ENCODE measurements at places on chromosomes 12 and 14.

- DNase-seq = no peak
Observed at GRCh38 chr12:75690296-75690955, 179.0 kb upstream of the KRR1 start.

GRCh38 chr14:104875811-104876210, 10.7 kb downstream of the CEP170B start:
- no peak for DNase-seq

DNA sequence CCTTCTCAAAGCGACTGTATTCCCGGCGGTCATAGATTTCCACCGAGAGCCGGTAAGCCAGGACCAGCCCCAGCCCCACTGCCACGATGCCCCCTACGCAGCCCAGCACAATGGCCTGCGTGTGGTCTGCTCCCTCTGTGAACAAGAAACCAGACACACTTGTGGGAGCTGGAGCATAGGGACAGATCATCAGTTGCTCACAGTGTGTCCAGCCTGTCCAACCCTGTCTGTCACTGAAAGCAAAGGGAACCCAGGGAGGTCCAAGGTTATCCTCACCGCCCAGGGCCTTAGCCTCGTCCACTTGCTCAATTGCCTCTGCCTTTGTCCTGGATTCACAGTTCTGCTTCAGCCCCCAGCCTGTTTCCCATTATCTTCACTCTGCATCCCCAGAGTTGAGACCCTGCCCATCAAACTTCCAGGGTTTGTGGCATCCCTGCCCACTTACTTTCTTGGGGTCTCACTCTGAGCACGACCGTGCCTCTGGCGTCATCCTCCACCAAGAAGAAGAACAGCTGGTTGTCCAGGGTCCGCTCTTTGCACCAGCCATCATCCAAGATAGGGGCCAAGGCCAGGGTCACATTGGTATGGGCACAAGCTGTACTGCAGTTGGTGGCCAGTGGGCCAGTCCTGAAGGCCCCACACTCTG, 11.3 kb upstream of the CSAD start:
- DNase-seq = no peak

GRCh38 chr14:101503431-101504095, 57.7 kb upstream of the DIO3 start:
- DNase-seq = no peak

DNA sequence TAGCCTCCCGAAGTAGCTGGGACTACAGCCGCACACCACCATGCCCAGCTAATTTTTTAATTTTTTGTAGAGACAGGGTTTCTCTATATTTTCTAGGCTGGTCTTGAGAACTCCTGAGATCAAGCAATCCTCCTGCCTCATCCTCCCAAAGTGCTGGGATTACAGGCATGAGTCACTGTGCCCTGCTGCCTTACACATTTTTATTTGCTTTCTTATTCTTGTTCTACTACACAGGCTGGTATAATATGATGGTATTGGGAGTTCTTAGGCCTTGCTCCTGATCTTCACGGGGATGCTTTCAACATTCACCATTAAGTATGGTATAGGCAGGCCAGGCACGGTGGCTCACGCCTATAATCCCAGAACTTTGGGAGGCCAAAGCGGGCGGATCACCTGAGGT, 21.2 kb downstream of the DGLUCY start:
- no peak for DNase-seq

DNA sequence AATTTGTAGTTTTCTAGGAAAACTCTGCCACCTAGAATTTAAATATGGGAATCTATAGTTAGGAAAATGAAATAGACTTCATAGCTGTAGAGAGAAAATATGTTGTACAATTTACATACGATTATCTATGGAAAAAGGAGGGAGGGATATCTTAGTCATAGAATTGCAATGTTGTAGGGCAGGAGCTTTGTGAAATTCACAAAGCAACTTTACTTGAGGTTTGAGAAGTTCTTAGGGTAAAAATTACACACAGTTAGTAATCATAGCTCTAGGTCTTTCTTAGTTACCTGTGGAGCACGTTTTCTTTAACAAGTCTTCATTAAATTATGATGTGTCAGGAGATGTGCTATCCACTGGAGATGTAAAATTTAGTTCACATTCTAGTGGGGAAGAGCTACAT, 61.4 kb upstream of the DBX2 start:
- no peak for DNase-seq

GRCh38 chr12:112932485-112933128, 5.7 kb upstream of the OAS3 start:
- no peak for DNase-seq

GRCh38 chr14:41950428-41951151, 343.9 kb downstream of the LRFN5 start:
- DNase-seq = no peak

GRCh38 chr12:47237751-47238211, 158.0 kb upstream of the AMIGO2 start:
- no peak for DNase-seq

- DNase-seq = no peak
Observed at GRCh38 chr14:84217066-84217465, 1312.9 kb upstream of the FLRT2 start.

DNA sequence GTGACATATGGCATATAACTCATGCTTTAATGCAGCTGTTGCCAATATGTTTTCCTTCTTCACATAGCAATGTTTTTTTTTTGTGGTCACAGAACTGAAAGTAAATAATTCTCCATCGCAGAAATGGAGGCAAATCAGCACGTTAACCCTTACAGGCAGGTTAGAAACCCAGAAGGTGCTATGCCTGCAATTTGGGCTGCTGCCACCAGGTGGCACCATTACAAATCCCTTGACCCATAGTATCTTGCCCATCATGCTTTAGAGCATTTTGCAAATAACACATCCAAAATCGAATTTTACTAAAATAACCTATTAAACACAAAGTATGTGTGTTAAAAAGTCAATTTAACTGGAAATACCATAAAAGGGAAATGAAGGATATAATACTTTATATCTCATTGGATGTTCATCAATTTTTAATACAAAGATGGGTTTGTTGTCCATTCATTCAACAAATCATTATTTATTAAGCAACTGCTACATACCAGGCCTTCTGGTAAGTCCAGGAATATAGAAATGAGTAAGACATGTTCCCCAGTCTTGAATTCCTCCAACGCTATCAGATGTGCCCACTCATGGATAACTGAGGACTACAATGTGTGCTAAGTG, 340.1 kb downstream of the GLT1D1 start:
- no peak for DNase-seq

DNA sequence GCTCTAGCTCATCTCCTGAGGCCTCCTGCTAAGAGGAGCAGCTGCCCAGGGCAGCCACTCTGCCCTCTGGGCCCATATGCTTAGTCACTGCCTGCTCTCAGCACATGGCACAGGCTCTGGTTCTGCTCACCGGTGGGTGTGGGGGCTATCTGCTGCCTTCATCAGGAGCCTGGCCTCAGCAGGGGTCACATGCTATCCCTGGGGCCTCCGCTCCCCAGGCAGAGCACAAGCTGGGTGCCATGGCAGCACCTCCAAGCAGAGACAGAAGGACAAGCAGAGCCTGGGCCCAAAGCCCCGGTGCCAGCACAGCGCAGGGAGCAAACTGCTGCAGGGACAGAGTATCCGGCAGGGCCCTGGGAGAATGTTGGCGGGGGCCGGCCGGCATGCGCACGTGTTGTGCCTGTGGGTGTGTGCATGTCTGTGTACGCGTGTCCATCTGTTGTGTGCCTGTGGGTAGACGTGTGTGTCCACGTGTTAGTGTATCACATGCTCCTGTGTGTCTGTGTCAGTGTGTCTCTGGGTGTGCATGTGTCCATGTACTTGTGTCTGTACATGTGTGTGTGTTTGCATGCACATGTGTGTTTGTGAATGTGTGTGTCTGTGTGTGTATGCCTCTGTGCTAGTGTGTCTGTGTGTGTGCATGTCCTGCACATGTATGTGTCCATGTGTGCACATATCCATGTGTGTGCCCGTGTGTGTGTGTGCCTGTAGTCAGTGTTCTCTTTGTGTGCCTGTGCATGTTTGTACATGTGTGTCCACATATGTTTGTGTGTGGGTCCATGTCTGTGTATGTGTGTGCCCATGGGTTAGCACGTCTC, 326.9 kb downstream of the TMEM121 start:
- no peak for DNase-seq

DNA sequence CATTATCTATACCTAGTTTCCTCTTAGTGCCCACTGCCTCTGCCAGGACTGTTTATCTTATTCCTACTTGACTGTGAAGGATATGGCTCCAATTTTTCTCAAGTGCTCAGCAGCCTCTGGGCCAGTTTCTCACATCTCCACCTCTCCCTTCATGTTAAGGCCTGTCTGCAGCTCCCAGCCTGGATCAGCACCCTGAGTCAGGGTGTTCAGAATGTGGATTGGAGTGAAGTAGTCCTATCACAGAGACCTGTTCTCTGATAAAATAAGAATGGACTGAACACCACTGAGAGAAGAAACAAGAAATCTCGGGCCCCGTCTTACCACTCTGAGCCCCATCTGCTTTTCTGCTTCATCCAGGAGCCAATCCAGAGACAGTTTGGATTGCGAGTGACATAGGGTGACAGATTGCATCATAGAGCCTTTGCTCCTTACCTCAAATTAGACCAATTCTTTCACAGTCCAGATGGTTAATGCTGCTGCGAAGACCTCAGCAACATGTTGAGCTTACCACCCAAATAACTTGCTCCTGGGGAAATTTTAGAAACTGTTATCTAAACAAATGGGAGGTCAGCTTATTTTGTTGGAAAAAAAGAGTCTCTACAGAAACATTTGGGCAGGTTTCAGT, 473.1 kb downstream of the PDZRN4 start:
- DNase-seq = no peak

DNA sequence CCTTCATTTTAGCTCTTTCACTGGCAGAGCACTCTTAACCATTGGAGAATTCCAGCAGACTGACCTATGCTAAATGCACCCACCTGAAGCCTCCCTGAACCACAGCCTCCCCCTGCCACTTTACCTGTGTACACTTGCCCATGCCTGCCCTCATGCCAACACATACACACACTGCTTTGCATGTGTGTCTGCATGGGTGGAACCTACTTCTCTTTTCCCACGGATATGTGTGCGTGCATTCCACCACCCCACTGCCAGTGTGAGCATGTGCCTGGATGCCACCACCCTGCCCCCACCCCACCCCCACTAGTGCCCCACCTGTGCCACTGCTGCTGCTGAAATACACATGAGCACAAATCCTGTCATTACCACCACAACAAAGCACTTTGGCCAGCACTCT, 49.5 kb upstream of the EEA1 start:
- DNase-seq = no peak

DNA sequence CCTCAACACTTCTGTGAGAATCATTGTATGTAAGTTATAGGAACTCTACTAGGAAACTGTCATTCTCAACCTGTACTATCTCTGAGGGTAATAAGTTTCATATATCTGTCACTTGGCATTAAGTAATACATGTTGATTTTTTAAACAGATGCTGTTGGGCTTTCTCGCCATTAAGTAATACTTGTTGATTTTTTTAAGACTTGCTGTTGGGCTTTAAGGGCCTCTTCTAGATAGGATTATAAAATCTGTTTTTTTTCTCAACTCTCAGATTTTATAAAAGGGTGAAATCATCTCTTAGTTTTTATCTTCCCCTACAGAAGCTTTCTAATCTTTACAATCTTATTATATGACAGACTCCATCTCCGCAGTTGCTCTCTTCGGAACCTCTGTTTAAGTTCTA, 5.6 kb downstream of the WASHC4 start:
- no peak for DNase-seq

DNA sequence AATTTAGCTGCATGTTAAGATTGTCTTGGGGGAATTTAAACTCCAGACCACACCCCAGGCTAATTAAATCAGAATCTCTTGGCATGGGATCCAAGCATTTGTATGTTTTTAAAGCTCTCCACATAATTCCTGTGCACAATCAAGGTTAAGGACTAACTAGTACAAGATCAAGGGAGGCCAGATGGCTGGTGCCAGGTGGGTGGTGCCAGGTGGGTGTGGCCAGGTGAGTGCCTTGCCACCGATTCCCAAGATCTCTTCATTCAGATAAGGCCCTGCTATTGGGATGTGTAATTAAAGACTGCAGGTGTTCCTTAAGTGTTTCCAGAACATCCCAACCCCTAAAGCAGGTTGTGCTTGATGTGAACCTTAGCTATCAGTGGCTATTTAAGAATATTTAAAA, 75.1 kb downstream of the NRXN3 start:
- no peak for DNase-seq

DNA sequence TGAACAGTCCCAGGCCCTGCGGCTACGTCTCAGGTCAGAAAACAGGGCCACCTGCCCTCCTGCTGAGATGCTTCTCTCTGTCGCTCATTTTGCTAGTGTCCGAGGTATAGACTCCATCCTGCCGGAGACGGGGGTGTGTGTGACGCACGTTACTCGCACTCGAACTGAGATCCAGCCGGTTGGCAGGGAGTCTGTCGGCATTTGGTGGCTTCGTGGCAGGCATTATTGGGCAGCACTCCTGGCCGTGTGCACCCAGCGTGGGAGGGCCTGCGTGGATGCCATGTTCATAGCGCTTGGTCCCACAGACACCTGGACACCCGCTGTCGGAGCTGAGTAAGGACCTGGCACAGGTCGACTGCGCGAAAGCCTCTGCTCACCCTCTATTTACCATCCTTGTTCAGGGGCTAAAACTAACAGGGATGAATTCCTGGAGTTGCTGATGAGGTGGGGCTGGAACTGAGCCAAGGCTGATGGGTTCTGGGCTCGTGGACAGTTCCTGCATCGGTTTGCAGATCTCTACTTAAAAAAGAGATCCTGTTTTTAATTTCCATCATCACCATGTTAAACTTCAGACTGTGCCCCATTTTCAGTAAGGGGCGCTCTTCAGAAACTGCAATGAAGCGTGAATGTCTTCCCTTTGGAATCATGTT, 28.6 kb downstream of the AACS start:
- DNase-seq = no peak

- DNase-seq = no peak
Observed at GRCh38 chr12:96522690-96523089, 33.3 kb downstream of the CFAP54 start.

DNA sequence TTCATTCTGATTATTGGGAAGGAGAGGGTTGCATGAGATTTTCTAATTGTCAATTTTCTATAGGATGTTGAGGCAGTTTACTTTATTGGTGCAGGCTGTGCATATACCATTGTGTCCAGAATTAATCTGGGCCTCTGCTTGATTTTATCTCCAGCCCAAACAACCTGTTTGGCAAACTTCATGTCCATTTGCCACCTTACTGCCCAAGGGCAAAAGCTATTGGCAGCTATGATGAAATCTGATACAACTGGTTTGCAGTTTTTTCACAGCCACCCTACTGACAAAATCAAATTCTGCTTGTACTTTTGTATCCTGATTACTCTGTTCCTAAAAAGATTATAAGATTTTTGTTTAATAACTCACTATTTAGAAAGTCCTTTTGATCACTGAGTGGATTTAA, 789.2 kb upstream of the FBXO33 start:
- no peak for DNase-seq

DNA sequence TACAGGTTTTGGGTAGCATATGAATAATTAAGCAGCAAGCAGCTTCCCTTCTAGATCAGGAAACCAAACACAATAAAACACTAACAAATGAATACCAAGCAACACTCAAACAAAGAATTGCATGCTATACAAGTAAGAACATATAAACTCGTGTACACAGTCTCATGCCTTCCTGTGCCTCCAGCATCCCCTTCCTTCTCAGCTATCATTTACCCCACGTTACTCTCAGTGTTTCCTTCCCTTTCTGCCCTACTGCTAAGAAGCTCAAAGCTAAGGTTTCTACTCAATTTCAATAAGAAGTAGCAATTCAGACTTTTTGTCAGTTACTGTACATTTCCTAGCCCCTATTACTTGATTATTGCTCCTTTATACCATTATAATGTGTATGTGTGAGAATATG, 81.0 kb downstream of the DUSP16 start:
- DNase-seq = no peak
